ENCODE measurements at places on chromosomes 6 and 20.

DNA sequence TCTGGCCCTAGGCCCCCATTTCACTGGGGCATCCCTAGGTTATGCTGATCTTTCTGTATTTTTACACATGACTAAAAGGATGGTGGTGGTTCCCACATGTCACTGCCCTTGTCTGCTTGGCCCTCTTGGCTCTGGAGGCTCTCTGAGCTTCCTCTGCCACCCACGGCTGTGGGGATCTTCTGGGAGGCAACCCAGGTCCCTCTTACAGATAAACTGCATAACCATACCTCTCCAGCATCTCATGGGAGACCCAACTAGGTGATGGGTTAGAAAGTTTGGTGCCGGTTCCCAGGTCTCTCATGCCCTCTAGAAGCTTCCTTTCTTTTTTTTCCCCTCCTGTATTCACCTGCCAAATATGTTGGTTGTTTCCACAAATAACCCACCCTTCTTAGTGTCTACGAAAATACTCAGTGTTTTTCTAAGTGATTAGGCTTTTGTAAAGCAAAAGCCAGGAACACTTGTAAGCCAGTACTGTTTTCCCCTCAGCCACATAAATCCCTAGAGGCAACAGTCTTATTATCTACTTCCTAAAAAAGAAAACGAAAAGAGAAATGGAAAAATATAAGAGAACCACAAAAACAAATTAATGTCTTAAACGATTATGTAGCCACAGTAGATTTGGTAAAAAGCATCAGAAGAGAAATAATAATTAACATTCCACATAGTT lies 71.7 kb upstream of the SMLR1 start:
- DNase-seq, result no peak

GRCh38 chr6:136446579-136447187 lies 103.5 kb downstream of the MAP7 start:
- no peak for DNase-seq

GRCh38 chr6:128743974-128744765 lies 138.8 kb upstream of the LAMA2 start:
- DNase-seq, result no peak

- DNase-seq, result no peak
These were observed 240.9 kb downstream of the DOK5 start for GRCh38 chr20:54716174-54716747.

GRCh38 chr6:140542863-140543262 lies 1168.4 kb upstream of the CITED2 start:
- DNase-seq, result no peak

DNA sequence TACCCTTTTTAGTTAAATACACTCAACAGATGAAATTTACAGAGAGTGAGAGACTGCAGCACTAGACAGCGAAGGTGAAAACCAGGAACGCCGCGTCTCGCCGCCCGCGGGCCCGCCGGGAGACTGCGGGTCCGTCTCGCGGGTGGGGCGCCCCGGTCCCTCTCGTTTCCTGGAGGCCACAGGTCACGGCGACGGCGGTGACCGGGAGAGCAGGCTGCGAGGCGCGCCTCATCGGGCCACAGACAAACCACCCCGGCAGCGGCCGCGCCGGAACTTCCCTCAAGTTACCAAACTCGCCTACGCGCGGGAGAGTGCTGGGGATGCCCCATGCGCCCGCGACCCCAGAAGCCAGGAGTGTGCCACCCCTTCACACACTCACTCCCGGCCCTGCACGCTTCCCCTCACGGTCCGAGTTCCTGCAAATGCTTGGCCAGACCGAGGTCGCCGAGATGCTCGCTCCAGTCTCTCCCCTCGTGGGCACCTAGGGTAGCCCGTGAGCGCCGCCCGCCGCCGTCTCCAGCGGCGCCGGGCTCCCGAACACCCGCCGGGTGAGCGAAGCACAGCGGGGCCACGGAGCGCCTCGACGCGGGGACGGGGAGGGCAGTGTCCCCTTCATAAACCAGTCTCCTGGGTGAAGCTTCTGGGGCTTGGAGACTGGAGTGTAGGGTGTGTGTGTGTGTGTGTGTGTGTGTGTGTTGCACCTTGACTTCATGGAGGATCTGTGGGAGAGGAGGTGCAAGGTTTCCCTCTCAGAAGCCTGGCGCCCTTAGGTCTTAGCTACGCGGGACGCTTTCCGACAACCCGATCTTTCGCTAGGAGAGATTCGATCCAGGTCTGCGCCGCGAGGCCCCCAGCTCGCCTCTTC lies 1.4 kb downstream of the BACH2 start:
- peak; percentile 76 for DNase-seq

GRCh38 chr6:123681957-123682462 lies 45.3 kb upstream of the TRDN start:
- no peak for DNase-seq

GRCh38 chr20:38893056-38893564 lies 33.1 kb upstream of the FAM83D start:
- no peak for DNase-seq

- DNase-seq, result no peak
These were observed 84.4 kb downstream of the CLIC5 start for GRCh38 chr6:45931232-45931631.

DNA sequence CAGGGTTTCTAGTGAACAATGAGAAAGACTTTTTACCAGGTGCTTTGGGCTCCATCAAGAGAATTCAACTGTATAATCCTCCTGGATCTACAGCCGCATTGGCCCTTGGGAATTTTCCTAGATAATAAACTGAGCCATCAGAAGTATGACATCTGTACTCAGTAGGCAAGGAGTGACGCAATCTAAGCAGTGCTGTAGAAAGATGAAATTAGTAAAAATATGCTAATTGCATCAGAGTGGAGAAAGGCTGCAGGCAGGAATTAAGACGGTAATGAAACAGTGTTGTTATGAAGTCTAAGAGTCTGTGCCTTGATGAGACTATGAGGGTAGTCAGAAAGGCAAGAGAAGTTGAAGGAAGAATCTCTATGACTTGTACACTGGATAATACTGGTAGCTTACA lies 507.9 kb upstream of the SOX4 start:
- DNase-seq, result no peak

GRCh38 chr20:50562262-50562701 lies 52.1 kb downstream of the PTPN1 start:
- no peak for DNase-seq

DNA sequence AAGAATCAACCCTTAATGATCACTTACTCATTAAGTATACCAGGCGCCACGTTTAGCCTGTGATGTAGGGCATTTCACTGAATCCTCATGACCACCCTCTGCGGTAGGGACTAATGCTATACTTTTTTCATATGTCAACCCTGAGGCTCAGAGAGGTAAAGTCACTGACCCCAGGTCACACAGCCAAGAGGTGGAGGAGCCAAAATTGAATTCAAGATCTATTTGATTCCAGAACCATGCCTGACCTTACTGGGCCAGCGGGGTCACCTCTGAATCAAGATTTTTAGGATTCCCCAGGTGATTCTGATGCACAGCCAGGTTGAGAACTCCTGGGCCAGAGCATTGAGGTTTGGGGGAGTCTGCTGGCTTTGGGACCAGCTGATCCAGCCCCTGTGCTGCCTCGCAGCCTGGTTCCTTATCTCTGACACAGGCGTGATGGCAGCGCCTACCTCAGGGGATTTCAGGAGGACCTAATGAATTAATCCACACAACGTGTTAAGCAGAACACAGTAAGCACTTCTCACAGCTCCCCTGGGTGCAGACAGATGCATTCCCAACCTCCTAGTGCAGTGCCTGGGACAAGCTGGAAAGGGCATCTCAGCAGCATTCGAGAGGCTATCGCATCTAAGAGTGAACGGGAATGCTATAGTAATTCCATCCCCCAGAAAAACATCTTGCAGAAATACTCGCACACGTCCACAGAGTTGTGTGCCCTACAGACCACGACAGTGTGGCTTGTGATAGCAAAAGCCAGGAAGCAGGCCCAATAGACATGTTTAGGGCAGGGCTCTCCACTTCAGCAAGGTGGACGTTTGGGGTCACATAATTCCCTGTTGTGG lies 101.4 kb upstream of the PTPN1 start:
- DNase-seq, result no peak

DNA sequence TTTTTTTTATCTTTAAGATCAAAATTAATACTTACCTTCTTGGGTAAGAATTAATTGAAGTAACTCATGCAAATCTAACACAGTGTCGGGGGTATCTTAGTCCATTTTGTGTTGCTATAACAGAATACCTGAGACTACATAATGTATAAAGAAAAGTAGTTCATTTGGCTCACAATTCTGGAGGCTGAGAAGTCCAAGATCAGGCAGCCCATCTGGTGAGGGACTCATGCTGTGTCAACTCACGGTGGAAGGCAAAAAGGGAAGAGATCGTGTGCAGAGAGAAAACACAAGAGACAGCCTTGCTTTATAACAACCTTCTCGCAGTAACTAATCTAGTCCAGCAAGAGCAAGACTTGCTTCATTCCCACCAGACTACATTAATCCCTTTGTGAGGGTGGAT lies 92.9 kb upstream of the VSTM2L start:
- no peak for DNase-seq

All from activated T-cell treated with anti-CD3 and anti-CD28 coated beads for 48 hours (primary cell).